ENCODE measurements at places on chromosomes 16 and 17. TPM values are rescaled to one million over a fixed set of nuclear protein-coding genes. Genes with fewer than 3 reads are reported as not detected.
A peak's percentile ranks its signal among the peaks of the same experiment; 100 is the strongest.

FAM20A gene
- total RNA-seq: 24.8 TPM

DNA sequence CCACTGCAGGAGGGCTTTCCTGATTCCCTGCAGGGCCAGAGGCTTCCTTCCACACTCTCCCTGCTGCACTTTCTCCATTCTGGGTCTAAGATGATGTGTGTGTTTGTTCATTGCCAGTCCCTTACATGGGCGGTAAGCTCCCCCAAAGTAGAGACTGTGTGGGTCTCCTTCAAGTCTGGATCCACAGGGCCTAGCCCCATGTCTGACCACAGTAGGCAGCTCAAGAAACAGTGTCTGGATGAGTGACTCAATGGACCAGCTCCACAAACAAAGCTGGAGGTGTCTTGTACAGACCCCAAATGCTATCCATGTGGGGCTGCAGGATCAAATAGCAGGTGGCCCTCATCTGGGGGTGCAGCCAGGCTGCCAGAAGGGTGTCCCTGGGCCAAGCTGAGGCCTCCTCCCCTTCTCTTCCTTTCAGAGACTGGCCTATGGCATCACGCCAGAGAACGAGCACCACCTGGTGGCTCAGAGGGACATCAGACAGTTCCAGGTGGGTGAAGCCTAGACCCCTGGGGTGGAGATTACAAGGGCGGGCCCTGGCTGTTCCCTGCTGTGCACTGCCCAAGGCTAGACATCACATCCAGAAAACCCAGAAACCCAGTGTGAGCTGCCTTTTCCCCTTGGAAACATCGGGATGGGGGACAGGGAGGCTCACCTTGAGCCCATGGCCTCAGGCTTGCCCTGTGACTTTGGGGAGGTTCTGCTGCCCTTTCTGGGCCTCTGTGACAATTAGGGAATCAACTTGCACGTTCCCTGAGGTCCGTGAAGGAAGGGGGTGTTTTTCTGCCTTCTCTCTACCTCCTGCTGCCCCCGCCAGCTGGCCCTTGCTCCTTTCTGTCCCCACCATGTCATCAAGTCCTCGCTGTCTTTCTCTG is 45.9 kb downstream of the SLC6A2 start:
- no peak overlapping the region for H3K4me3 ChIP-seq
- DNase-seq: no peak
- H3K27me3 ChIP-seq: no peaks in the 10 kb centered on the region
- H3K4me1 ChIP-seq: no peaks in the 10 kb centered on the region
- H3K36me3 ChIP-seq: no peaks in the 10 kb centered on the region

- H3K4me1 ChIP-seq: no peaks in the 10 kb centered on the region
- no peaks in the 10 kb centered on the region for H3K36me3 ChIP-seq
- H3K27me3 ChIP-seq: no peaks in the 10 kb centered on the region
- no peak overlapping the region for H3K27ac ChIP-seq
- no peak for DNase-seq
These were observed 82.3 kb downstream of the MARCHF10 start for GRCh38 chr17:62725791-62726249.

GRCh38 chr17:28335959-28336871 is 654 bp downstream of the TNFAIP1 start:
- DNase-seq: no peak
- H3K36me3 ChIP-seq: peaks cover 9% of the 10 kb centered on the region
- H3K4me1 ChIP-seq: peaks cover 45% of the 10 kb centered on the region
- peak overlapping the region; percentile 86 for H3K4me3 ChIP-seq
- no peaks in the 10 kb centered on the region for H3K27me3 ChIP-seq

- no peak for DNase-seq
- no peak overlapping the region for H3K4me3 ChIP-seq
- H3K27ac ChIP-seq: no peak overlapping the region
- H3K27me3 ChIP-seq: no peaks in the 10 kb centered on the region
These were observed 5.1 kb upstream of the CISD3 start for GRCh38 chr17:38725066-38725465.

DNA sequence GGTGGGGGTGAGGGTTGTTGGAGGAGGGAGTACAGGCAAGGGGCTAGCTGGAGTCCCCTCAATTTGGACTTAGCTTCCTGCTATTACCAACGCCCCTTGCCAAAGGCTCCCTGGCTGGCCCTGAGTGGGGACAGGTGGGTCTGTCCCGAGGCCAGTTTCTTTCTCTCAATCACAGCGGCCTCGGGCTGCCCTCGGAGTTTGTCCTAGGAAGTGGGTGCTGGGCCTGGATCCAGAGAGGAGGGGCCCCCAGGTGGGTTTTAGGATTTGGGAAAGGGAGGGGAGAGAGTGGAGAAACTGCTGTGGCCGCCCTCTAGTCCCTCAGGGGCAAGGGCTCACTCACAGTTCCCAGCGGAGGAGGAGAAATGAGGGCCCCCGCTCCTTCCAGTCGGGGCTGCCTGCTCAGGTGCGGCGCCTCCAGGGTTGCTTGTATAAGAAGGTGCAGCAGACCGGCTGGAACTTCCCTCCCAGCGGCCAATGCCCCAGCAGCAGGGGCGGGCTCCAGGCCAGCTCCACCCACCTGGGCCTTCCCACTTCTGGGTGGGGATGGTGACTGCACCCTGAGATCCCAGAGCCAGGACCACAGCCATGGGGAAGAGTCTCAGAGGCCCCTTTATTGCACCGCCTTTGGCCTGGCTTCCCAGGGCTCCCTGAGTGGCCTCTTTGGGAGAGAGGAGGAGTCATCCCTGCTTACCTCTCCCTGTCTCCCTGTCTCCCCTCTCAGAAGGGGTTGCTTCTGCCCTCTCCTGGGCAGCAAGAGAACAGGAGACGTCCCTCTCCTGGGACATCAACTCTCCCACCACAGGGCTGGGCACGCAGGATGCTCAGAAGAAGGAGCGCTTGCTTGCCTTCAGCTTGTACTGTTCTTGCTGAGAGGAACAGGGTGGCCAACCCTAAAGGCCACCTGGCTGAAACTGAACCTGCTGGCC is 112.0 kb upstream of the SMURF2 start:
- no peak for DNase-seq
- H3K4me3 ChIP-seq: no peak overlapping the region
- H3K27me3 ChIP-seq: no peaks in the 10 kb centered on the region
- peaks cover 26% of the 10 kb centered on the region for H3K4me1 ChIP-seq
- H3K36me3 ChIP-seq: no peaks in the 10 kb centered on the region
- no peak overlapping the region for H3K27ac ChIP-seq

GRCh38 chr17:58528443-58528842 is 14.0 kb upstream of the MTMR4 start:
- H3K27me3 ChIP-seq: no peaks in the 10 kb centered on the region
- peaks cover 70% of the 10 kb centered on the region for H3K4me1 ChIP-seq
- no peaks in the 10 kb centered on the region for H3K36me3 ChIP-seq
- H3K4me3 ChIP-seq: no peak overlapping the region
- peak overlapping the region; percentile 86 for H3K27ac ChIP-seq

SULT1A2 gene
- total RNA-seq: not detected

- no peaks in the 10 kb centered on the region for H3K36me3 ChIP-seq
- H3K4me1 ChIP-seq: no peaks in the 10 kb centered on the region
- DNase-seq: no peak
- H3K4me3 ChIP-seq: no peak overlapping the region
These were observed 48.9 kb upstream of the LHX1 start for GRCh38 chr17:36888236-36888951.

DNA sequence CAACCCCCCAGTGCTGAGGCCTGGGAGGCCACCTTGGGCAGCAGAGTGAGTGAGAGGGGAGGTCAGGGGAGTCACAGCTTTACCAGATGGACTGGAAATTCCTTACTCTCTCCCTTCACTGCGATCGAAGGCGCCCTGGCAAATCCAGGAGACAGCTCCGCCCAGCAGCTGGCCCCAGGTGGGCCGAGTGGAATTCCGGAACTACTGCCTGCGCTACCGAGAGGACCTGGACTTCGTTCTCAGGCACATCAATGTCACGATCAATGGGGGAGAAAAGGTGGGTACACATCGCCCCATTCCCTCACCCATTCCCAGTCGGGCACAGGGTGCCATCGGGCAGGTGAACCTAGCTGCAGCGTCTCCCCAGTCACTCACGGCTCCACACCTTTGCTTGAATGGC is 91.6 kb downstream of the ABCC6 start:
- no peak overlapping the region for H3K27ac ChIP-seq
- DNase-seq: no peak
- H3K4me3 ChIP-seq: no peak overlapping the region
- no peaks in the 10 kb centered on the region for H3K4me1 ChIP-seq
- peaks cover 34% of the 10 kb centered on the region for H3K36me3 ChIP-seq
- H3K27me3 ChIP-seq: no peaks in the 10 kb centered on the region

DNA sequence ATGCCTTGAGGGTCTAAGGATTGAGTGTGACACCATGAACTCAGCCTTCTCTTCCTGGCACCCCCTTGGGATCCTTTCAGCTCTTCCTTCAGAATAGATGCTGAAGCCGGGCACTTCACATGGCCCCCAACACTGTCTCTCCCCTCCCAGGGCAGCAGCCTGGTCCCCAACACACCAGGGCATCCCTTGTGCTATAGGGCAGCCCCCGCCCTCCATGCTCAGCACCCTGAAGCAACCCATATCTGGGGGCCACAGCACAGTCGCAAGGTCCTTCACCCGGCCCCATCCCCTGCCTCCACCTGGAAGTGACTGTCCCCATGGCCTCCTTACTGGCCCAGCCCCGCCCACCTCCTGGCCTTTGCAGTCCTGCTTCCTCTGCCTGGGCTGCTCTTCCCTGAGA is 143.1 kb downstream of the C16orf95 start:
- H3K36me3 ChIP-seq: no peaks in the 10 kb centered on the region
- H3K4me1 ChIP-seq: peaks cover 13% of the 10 kb centered on the region
- no peak overlapping the region for H3K4me3 ChIP-seq
- H3K27ac ChIP-seq: no peak overlapping the region
- no peak for DNase-seq

- no peak for DNase-seq
- H3K27ac ChIP-seq: no peak overlapping the region
- no peak overlapping the region for H3K4me3 ChIP-seq
- no peaks in the 10 kb centered on the region for H3K4me1 ChIP-seq
These were observed 35.7 kb upstream of the C16orf78 start for GRCh38 chr16:49337814-49338350.

PPY gene
- not detected for total RNA-seq

DNA sequence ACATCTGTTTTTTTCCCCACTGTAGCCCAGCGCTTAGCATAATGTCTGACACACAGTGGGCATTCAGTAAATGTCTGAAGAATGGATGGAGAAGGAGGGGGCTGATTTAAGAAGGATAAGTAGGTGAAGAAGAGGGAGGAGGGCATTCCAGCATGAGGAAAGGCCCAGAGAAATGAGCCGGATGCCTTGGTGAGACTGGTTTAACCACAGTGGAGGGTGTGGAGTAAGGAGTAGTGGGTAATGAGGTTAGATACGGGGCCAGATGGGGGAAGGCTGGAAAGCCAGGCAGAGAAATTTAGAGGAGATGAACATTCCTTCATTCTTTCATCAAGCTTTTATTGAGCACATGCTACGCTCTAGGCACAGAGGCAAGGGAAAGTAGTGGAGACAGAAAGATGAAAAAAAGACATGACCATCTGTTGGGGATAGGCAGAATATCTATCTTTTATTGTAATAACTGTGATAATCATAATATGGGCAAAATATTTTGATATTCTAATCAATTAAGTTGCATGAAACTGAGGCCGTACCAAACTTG is 43.7 kb upstream of the NFAT5 start:
- H3K27me3 ChIP-seq: no peaks in the 10 kb centered on the region
- H3K27ac ChIP-seq: no peak overlapping the region
- H3K36me3 ChIP-seq: no peaks in the 10 kb centered on the region

DNA sequence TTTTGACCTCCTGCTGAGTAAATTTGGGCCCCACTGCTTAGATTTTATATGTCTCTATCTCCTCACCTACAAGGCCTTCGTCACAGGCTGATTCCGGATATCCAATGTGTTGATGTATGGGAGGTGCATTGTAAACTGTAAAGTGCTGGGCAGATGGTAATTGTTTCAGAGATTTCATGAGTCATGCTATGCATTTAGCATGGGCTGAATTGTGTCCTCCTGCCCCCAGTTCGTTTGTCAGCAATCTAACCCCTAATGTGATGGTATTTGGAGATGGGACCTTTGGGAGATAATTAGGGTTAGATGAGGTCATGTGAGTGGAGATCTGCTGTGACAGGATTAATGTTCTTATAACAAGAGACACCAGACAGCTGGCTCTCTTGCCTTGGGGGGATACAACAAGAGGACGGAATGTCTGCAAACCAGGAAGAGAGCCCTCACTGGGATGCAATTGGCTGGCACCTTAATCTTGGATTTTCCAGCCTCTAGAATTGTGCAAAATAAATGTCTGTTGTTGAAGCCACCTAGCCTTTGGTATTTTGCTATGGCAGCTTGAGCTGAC is 101.8 kb upstream of the NLRP1 start:
- DNase-seq: no peak
- H3K4me3 ChIP-seq: no peak overlapping the region
- no peak overlapping the region for H3K27ac ChIP-seq
- no peaks in the 10 kb centered on the region for H3K27me3 ChIP-seq

DNA sequence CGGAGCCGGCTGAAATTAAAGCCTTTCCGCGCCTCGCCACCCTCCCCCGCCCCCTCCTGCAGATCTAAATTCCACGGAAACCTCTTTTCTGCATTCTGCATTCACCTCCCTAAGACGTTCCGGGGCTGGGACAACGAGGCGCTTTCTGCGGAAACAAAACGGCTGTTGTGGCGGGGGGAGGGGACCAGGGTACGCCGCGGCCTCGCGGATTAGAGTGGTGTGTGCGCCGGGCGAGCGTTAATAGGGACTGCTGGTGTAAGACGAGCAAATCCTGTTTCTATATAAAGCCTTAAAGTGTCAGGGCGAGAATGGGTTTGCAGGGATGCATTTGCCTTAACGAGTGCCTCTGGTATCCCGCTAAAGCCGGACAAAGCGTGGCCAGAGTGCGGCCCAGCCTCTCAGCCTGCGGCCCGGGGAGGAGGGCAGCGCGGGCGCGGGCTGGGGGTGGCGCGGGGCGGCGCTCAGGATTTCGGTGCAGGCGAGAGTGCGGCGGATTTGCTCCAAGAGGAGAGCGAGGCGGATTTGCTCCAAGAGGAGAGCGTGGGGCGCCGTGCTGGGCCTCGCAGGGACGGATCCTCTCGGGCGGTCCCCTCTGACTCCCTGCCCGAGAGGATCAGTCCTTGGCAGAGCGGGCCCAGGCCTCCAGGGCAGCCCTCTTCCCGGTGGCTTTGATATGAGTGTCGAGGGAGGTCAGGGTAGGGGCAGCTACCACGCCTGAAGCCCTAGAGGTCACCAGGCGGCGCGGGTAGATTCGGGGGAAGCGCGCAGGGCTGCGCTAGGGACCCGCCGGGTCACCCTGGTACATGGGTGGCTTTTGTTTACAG is 5.1 kb downstream of the BAHCC1 start:
- H3K4me1 ChIP-seq: peaks cover 46% of the 10 kb centered on the region
- no peak for DNase-seq
- peak overlapping the region; percentile 70 for H3K4me3 ChIP-seq
- no peaks in the 10 kb centered on the region for H3K36me3 ChIP-seq
- no peaks in the 10 kb centered on the region for H3K27me3 ChIP-seq

GRCh38 chr16:87216841-87217275 is 100.3 kb downstream of the C16orf95 start:
- DNase-seq: no peak
- peak overlapping the region; percentile 39 for H3K27ac ChIP-seq
- no peaks in the 10 kb centered on the region for H3K27me3 ChIP-seq
- H3K36me3 ChIP-seq: no peaks in the 10 kb centered on the region
- peak overlapping the region; percentile 53 for H3K4me3 ChIP-seq

GRCh38 chr17:3282901-3283300 is 15.3 kb downstream of the OR3A1 start:
- H3K27me3 ChIP-seq: no peaks in the 10 kb centered on the region
- no peaks in the 10 kb centered on the region for H3K4me1 ChIP-seq
- DNase-seq: no peak
- H3K4me3 ChIP-seq: no peak overlapping the region
